ENCODE measurements at places on chromosomes 1 and 21. TPM values are rescaled to one million over a fixed set of nuclear protein-coding genes. Genes with fewer than 3 reads are reported as not detected.

GRCh38 chr1:57599236-57599994 is 175.6 kb upstream of the DAB1 start:
- peak; percentile 66 for DNase-seq

DNA sequence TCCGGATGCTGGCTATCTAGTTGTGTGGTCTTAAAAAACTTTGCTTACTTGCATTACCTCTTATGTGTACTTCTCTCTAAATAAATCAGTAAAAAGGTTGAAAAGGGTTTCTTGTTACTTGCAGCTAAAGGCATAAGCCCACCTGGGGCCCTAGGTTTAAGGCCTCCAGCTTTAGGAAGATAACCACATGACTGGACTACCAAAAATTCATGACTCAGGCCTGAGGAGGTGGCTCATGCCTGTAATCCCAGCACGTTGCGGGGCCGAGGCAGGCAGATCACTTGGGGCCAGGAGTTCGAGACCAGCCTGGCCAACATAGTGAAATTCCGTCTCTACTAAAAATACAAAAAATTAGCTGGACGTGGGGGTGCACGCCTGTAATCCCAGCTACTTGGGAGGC is 142.9 kb downstream of the APP start:
- DNase-seq = no peak

GRCh38 chr1:167503626-167504466 is 14.5 kb downstream of the CD247 start:
- DNase-seq = no peak

DNA sequence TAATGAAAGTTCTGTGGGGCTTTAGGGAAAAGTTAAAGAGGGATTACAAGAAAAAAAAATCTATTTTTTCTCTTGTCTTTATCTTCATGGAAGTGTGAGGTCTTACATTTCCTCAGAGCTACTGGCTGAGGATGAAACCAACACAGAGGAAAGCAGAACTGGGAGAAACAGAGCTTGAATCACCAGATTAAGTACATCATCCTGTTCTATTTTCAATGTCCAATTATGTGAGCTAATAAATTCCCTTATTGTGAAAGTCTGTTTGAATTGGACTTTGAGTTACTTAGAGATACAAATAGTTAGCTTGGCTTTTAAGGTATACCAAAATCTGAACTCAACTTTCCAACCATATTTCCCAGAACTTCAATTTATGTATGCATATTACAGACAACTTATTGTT is 69.2 kb downstream of the LPGAT1 start:
- no peak for DNase-seq

- DNase-seq = no peak
Observed at GRCh38 chr1:41103766-41104165, 82.2 kb upstream of the SLFNL1 start.

GRCh38 chr1:8193840-8194406 is 124.0 kb upstream of the SLC45A1 start:
- no peak for DNase-seq

DNA sequence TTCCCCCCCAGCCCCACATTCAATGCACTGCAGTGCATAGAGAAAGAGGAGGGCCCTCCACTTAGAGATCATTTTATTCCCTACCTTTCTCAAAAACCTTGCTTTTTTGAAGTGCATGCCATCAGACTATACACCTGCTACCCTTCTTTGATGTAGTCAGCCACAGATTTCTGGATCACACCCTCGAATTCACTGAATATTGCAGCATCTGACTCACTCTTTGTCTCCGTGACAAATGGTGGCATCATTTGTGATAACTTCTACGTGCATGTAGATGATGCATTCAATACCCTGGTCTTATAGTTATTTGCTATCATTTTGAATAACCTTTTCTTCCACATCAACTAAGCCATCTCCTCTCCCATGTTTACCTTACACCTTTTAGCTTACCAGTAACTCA is 310.3 kb upstream of the SGIP1 start:
- DNase-seq = no peak

VWA1 gene
- polyA plus RNA-seq = 63.9 TPM

PDZK1 gene
- polyA plus RNA-seq = 1.3 TPM

PDC gene
- 0.36 TPM for polyA plus RNA-seq

All from right lung (tissue), 10 donors.